ENCODE measurements at places on chromosomes 4 and X.

GRCh38 chr4:99088023-99088449, 552 bp downstream of the ADH5 start:
- peak; percentile 10 for DNase-seq

DNA sequence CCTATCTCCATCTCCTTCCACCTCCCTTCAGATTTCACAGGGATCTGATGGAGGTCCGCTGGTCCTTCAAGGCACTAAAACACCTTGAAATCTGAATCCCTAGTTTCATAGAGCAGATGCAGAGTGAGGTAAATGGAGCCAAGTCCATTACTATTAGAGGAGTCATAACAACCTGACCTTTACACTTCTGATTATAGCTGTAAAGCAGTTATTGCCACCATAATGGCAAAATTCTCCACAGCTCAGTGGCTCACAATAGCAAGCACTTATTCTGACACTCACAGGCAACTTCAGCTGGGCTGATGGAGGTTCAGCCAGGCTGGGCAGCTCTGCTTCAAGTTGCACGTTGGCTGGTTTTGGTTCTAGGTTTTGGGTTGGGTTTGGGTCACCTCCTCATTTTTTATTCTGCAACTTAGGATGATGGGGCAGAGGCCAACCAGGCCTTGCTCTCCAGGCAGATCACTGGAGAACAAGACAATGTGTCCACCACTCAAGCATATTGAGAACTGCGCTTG, 51.4 kb upstream of the LRAT start:
- no peak for DNase-seq

GRCh38 chrX:103503853-103504207, 15.5 kb downstream of the RAB40A start:
- no peak for DNase-seq

DNA sequence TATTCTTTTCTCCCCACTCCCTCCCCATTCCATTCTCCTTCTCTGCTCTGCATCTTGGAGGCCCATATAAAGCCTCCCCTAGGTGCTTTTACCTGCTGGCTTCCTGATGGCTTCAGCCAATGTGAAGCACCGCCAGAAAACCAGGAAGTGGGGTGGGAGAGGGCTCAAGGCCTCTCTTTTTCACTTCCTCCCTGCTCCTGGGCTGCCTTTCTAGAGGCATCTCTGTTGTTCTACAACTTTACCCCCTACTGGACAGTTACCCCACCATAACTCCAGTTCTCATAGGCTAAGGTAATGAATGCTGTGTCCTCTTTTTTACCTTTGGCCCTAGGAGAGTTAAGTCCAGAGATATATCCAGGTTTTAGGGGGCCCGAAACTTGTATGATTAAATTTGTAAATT, 62.4 kb upstream of the PPARGC1A start:
- no peak for DNase-seq

- no peak for DNase-seq
Measured at GRCh38 chrX:20393944-20394343, 127.2 kb upstream of the RPS6KA3 start.

GRCh38 chrX:46912603-46913491, 626 bp downstream of the JADE3 start:
- DNase-seq, result no peak

GRCh38 chr4:72312032-72312650, 256.9 kb downstream of the ADAMTS3 start:
- DNase-seq, result no peak

DNA sequence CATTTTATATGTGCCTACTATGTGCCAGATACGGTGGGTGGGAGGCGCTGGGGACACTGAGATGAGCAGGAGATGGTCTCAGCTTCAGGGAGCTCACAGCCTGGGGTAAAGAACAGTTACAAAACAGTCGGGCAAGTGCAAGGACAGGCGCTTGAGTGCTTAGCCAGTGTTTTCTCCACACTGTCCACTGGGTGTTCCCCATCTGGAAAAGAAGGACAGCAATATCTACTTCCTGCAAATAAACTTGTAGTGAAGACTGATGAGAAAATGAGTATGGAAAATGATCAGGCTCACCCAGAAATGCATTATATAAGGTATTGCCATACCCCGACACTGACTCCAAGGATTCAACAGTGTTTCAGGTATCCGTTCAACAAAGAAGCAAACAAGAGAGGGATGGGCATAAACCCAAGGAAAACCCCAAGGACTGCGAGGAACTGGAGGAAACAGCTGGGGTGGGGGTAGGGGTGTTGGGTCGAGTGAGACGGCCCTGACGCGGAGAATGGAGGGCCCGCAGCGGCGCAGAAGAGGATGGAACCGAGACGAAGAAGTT, 835 bp downstream of the TMEM185A start:
- DNase-seq, result no peak

DNA sequence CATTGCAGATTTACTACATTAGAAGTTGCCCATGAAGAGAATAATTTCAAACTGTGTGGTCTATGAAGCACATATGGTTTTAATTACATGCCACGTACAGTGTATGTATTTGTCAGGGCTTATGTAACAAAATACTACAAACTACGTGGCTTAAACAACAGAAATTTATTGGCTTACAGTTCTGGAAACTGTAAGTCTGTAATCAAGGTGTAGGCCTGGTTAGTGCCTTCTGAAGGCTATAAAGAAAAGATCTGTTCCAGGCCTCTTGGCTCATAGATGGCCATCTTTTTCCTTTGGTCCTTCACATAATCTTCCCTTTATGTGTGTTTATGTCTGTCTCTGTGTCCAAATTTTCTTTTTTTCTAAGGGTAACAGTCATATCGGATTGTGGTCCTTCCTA, 1160.2 kb downstream of the FAM133A start:
- DNase-seq, result no peak

- no peak for DNase-seq
Measured at GRCh38 chr4:38094419-38094818, 134.2 kb downstream of the PTTG2 start.

- no peak for DNase-seq
Measured at GRCh38 chrX:102345916-102346315, 93.9 kb downstream of the NXF2B start.

DNA sequence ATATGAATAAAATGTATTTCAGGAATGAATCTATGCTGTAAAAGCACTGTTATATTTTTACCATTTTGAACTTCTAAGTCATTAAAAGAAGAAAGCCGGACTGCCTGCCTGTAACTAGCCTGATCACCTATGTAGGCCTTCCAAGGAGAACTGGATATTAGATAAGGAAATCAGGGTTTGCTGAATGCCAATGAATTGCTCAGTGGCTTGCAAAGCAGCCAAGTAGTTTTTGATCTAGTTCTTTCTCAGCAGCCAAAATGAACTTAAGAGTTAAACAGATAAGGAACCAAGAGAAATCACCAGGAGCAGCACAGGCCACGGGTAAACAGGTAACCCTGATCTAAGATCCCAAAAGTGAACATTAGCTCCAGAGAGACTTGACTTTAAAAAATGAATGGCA, 3.3 kb downstream of the ANXA5 start:
- DNase-seq, result no peak

- no peak for DNase-seq
Measured at GRCh38 chr4:86233681-86234080, 126.2 kb downstream of the MAPK10 start.

DNA sequence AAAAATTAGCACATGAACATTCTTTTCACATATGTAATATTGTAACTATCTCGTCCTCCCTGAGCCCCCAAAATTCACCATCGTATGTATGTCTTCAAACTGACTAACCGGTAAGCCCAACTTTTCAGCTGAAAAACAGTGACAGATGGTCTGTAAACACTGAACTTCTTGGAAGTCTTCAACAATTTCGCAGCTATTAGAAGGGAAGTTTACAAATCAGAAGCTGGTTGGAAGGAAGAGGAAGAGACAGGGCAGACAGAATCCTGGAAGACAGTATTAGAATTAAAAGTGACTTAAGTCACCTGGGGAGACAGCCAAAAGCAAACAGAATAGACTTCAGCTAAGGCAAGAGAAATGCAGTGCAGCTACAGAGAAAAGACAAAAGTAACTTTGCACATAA, 858.4 kb downstream of the ADGRL3 start:
- DNase-seq, result no peak

GRCh38 chr4:2862528-2862927, 18.9 kb downstream of the ADD1 start:
- no peak for DNase-seq

DNA sequence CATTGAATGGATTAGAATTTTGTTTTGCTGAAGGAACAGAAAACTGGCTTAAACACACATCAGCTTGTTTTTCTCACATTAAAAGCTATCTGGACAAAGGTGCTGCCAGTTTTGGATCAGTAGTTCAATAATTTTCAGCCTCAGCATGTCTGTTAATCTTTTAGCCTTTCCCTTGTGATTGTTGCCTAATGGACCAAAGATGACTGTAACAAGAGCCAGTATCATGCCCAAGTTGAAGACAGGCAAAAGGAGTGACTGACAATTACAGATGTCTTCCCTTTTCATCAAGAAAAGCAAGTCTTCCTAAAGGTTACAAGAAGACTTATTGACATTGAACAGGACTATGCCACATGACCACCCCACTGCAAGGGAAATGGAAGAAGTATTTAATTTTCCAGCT, 419.7 kb downstream of the MAPK10 start:
- no peak for DNase-seq

GRCh38 chr4:20299515-20299914, 47.8 kb downstream of the SLIT2 start:
- peak; percentile 38 for DNase-seq

GRCh38 chr4:3869174-3869572, 103.0 kb downstream of the ADRA2C start:
- no peak for DNase-seq

DNA sequence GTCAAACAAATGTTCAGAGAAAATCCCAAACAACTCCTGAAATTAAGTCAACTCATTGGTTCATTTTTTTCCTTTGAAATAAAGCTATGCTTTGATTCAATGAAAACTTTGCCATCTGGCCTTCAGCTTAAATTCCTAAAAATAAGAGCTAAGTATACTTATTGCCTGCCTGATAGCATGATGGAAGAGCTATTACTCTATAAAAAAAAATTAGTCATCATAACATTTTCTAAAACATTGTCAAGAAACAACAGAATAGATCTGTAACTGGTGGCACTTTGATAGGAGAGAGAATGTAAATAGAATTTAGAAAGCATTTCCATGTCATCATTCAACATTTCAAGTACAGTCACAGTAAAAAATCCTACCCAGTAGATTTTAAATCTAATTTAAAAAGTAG, 136.6 kb downstream of the CORIN start:
- DNase-seq, result no peak

DNA sequence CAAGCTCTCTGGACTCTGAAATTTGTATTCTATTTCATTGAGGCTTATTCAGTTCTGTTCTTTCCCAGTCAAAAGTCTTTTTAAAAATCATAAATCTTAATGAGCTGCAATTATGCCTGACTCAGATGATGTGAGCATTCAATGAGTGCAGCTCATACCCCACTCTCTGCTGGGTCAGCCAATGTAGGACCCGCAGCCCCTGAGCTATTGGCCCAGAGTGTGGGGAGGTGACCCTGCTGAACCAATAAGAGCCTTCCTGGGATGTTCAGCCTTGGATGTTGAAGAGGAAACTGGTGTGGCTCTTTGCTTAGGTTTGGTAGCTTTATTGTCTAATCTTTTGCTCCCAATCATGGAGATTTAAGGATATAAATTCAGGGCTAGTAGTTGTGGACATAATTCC, 12.1 kb upstream of the TCEAL4 start:
- no peak for DNase-seq

DNA sequence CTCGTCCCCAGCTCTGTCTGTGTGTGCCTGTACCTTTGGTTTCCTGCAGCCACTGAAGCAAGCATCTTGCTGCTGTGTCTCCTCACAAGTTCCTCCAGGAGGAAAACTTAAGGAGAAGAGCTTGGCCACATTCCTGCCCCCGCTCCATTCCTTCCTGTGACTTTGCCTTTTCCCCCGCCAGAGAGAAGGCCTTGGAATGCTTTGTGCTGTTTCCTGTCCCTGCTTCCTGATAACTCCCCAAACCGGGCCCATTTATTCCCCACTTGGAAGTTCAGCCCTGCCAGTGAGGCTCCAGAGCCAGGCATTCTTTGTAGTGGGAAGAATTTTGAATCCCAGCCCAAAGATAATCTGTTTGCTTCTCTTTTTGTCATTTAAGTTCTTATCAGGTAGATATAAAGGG, 33.1 kb downstream of the SMIM10L2A start:
- DNase-seq, result no peak

DNA sequence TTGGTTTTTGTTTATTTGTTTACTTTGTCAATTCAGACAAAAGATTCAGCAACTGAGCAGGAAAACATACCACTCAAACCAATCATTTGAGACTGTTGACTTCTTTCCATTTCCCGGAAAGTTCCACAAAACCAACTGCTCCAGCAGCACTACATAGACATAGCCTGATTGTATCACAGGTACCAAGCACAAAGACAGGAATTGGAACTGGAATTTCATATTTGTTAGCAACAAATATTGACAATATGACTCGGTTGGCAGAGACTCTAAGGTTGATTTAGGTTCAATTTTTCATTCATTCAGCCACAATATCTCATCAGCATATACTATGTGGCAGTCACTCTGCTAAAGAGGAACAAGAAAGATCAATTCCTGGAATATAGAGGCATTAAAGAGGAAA, 364.0 kb downstream of the ZIC3 start:
- no peak for DNase-seq

- DNase-seq, result no peak
Measured at GRCh38 chr4:80463509-80463908, 128.0 kb downstream of the CFAP299 start.

DNA sequence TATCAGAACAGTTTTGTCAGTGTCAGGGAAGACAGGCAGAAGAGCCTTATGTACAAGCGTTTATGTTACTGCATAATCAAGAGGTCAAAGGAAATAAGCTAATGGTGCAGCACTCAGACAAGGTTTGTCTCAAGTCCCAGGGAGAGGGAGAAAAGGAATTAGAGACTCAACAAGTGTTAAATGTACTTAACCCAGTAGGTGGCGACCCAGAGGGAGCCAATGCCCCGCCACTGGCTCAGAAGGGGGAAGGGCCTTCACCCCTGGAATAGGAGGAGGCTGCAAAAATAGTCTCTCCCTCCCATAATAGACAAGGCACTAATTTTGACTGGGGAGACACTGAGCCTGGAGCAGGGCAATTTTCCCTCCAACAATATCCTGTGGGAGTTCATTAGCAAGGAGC, 14.1 kb upstream of the PAPSS1 start:
- no peak for DNase-seq

DNA sequence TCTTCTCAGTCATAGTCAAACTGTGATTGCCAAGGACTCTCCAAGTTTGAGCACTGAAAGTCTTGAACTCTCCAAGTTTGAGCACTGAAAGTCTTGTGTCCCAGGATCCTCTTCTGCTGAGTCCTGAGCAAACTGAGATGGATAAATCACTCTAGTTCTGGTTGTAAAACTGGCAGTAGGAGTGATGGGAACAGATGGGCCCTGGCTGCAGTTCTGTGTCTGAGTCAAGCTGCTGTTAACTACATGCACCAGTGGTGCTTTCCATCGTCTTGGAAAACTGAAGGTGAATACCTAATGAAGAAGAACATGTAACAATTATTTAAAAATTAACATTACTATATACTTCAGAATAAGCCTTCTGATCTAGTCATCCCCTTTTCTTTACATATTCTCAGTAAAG, 27.6 kb upstream of the KCNIP4 start:
- no peak for DNase-seq

DNA sequence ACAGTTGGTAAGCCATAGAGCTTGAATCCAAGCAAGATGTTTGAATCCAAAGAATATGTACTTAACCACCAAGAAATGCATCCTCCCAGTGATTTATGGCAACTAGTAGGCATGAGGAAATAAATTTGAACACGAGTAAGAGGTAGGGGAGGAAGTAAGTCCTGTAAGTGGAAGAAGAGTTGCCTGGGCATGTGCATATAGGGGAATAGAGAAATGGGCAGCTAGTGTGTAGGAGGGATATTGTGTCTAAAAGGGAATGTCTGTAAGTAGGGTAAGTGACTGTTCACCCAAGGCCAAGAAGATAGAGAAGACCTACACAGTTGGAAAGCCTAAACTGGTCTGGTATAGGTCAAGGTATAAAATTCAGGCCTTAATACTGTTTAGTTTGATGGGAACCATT, 4.6 kb downstream of the SH3BGRL start:
- no peak for DNase-seq

Data from NCI-H2081 treated with DMSO at 0.1 percent for 48 hours (cell line).